H7 (cell line): ENCODE measurements at places on chromosomes 4 and X.

DNA sequence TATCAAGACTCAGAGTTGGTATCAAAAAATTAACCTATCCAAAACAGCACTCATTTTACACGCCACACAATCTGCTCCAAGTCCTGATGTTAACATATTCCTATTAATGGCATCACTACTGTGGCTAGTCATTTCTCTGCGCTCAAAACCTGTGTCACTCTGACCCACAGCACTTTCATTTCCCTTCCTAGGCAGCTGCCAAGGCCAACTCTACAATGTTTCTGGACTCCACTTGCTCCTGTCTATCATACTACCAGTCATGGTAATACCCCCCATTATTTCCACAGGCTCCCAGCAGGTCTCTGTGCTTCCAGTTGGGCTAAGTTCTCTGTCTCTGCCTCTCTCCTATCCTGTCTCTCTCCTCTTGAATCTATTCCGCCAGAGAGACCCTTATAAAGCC lies 323.6 kb downstream of the NR3C2 start:
- DNase-seq, result no peak

- DNase-seq, result no peak
Observed at GRCh38 chr4:6960154-6960553, 50.5 kb downstream of the TBC1D14 start.

DNA sequence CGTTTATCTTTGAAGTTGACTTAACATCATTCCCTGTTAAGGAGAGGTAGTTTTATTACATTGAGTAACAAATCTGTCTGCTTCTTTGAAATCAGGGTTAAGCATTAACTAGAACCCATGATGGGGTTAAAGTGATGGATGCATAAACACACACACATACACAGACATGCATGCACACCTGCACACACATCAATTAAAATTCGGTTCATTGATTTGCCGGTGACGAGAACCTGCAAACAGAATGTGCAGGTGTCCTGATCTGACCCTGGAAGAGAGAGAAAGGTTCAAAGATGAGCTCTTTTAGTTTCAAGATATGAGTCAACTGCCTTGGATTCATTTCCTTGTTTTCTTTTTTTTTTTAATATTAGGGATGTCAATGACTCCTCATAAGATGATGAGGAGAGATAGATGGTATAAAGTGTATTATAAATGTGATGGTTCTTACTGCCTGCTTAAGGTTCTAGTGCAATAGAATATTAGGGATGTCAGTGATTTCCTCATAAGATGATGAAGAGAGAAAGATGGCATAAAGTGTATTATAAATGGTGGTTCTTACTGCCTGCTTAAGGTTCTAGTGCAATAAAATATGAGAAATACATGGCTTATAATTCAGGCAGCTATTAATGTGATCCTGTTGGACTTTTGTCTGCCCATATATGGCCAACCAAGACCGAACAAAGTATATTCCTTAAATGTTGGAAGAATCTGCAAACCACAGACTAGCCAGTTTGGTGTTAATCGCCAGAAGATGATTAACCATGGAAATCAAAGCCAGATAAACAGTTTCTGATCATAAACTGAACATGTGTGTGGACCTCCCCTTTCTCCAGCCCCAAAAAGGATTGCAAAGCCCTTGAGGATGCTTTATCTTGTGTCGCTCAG lies 14.1 kb upstream of the CD99 start:
- no peak for DNase-seq

DNA sequence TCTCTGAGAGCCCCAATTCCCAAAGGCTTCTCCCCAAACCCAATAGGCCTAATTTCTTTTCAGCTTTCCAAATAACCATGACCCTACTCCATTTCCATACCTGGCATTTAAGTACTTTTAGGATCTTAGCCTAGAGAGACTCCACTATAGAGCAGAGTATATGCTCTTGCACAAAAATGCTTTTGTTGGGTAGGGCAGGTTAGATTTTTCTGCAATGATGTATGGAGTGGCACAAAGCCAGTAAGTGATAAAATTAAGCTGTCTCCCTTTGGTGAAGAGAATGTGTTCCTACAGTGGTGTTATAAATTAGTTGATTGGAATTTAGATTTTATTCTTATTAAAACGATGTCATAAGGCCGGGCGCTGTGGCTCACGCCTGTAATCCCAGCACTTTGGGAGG lies 124.9 kb downstream of the INPP4B start:
- no peak for DNase-seq

DNA sequence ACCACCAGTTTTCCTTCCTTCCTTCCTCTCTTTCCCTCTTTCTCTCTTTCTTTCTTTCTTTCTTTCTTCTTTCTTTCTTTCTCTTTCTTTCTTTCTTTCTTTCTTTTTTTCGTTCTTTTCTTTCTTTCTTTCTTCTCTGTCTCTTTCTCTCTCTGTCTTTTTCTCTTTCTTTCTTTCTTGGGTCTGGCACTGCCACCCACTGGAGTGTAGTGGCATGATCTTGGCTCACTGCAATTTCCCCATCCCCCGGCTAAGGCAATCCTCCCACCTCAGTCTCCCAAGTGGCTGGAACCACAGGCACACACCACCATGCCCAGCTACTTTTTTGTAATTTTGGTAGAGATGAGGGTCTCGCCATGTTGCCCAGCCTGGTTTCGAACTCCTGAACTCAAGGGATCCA lies 51.6 kb upstream of the NHS start:
- peak; percentile 28 for DNase-seq

GRCh38 chr4:81466841-81467671 lies 4.7 kb downstream of the RASGEF1B start:
- DNase-seq, result peak; percentile 39

DNA sequence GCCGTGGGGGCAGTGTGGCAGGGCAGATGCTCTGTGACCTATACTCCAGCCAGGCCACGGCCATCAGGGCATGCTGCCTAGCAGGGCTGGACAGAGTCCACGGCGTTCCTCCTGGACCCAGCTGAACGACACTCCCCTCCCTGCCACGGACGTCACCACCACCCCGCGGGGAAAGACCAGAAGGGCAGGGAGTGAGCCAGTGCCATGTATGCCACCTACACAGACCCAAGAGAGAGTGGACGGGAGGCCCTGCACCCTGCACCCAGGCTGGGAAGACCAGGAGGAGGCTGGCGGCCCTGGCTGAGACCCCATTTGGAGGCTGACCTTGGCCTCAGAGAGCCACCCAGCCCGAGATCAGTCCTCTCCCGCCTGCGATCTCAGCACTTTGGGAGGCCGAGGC lies 101.9 kb downstream of the FAM53A start:
- DNase-seq, result peak; percentile 54

- DNase-seq, result no peak
Observed at GRCh38 chr4:175560604-175561003, 251.5 kb downstream of the GPM6A start.

DNA sequence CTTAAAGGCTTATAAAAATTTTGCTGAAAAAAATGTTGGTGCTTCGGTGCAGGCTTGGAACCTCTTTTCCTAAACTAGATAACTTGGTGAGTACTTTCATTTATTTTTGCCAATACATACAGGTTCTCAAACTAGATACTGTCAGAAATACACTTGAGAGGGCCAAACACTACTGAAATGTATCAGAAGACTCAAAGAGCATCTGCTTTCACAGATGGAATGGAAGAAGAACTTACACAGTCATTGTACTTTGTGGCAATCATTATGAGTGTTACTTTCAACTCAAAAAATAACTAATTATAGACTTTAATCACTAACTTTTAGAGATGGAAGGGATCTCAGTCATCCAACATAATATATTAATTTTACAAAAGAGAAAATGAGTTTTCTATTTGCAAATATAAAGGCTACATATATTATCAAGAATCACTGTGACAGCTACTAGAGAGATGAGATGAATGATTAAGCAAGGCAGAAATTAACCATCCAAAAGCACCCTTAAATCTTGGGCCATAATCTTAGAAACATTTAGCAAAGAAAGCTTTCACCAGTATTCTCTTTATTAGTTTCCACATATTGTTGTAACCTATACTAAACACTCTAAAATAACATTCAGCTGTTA lies 1.0 kb downstream of the ENAM start:
- no peak for DNase-seq

GRCh38 chr4:4689694-4690440 lies 148.0 kb upstream of the STX18 start:
- no peak for DNase-seq

DNA sequence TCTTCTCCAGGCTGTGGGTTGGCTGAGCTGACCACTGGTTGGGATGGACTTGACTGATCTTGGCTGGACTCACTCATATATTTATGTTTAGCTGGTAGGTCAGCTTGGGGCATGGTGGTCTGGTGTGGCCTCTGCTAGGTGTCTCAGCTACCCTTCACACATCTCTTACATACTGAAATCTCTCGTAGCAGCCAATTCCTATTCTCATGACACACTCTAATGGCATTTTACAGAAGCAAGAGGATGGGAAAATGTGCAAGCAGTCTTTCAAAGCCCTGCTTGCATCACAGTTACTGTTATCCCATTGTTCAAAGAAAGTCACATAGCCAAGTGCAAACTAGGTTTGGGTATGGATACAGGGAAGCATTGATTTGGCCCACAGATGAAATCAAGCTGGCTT lies 55.5 kb upstream of the PCDH18 start:
- DNase-seq, result no peak

DNA sequence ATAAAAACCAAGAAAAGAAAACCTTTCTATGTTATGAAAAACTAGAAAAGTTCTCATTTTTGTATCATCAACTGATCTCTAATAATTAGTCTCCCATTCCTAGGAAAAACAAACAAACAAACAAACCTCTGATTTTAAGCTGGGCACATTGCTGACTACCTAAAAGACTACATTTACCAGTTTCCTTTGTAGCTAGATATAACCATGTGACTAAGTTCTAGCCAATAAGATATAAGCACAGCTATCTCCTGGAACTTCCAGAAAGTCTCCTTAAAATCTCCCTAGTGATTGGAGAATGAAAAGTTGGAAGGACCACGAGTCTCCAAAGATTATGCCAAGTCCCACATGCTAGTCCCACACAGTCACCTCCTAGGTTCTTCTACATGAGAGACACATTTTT lies 108.9 kb downstream of the NR3C2 start:
- no peak for DNase-seq

GRCh38 chrX:111743316-111743715 lies 62.3 kb downstream of the ALG13 start:
- no peak for DNase-seq

GRCh38 chrX:47658301-47658683 lies 688 bp downstream of the UXT start:
- DNase-seq, result no peak

GRCh38 chrX:30992381-30992904 lies 79.4 kb downstream of the FTHL17 start:
- DNase-seq, result no peak

DNA sequence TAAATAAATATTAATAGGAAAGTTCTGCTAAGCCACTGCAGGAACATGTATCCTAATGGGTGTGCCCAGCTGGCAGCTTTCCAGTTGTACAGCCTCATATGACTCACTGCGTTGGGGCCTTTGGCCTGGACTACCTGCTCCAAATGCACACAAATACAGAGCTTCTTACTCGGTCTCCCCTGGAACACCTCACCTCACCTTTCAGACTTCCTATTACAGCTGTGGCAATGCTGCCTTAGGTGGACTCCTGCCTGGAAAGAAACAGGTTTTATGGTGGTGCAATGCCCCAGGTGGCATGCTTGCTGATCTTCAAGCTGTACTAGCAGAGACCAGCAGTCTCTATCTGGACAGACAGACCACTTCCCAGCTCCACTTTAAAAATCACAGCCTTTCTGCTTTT lies 85.7 kb upstream of the EXOC1L start:
- no peak for DNase-seq

GRCh38 chrX:68719181-68719903 lies 71.9 kb downstream of the STARD8 start:
- DNase-seq, result no peak
